ENCODE measurements at places on chromosomes 11 and 22.

DNA sequence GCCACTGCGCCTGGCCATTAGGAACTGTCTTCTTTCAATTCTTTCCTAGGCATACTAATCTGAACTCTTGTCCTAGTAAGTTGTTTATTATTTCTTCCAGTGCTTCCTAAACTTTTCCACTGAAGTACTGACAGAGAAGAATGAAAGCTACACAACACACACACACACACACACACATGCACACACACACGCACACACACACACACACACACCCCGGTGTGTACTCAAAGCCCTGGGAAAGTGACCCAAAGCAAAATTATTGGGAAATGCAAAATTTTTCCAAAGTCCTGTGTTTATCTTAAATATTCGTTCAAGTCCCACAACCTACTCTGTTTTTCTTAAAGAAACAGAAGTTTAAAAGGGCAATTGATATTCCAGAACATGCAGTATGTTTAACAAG, 19.4 kb upstream of the SIK2 start:
- DNase-seq: peak; percentile 30

DNA sequence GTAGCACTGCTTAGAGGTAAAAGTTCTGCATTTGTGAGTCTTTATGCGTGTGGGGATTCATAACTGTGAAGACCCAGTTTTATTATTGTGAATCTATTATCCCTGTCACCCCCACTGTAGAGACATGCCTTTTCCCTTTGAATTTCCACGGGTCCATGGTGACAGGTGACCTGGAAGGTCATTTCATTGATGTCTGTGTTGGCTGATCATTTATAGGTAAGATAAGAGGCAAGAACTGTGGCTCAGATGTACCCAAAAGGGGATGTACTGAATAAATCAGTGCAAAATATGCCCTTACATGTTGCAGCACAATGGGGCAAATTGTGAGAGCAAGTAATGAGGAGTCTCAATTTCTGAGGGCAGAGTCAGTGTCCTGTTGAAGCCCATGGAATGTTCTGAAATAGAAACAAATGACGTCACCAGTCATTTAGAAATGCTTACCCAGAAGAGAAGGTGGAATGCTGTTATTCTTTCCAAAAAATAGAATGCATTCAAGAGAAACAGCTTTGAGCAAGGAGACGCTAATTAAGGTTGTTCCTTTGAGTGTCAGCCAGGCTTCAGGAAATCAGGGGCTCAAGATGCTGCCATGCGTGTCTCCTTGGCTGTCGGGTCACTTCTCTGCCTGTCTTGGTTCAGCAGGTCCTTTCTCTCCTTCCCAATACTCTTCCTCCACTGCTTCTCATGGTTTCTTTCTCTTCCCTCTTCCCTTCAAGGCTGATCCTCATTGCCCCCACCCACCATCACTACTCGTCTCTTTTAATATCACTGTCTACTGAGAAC, 118.7 kb upstream of the E2F8 start:
- DNase-seq: peak; percentile 62

- DNase-seq: no peak
Measured at GRCh38 chr22:26234296-26234695, 65.0 kb downstream of the SEZ6L start.

DNA sequence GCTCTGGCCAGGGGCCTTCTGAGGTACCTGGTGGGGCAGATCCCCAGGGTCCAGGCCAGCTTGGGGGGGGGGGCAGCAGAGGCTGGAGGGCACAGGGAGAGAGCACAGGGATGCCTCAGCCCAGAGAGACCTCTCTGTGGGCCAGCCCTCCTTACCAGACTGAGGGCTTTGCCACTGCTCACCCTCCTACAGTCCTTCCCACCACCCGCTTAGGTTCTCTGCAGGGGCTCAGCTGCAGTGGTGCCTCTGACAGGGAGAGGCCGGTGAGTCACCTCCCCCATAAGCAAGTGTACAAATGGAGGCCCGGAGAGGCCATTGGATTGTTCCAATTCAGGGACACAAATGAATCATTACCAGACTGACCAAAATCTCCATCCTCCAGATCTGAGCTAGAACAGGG, 68.1 kb upstream of the LMO1 start:
- DNase-seq: peak; percentile 29

GRCh38 chr11:70207531-70208131, 4.5 kb downstream of the FADD start:
- DNase-seq: no peak

- peak; percentile 98 for DNase-seq
Measured at GRCh38 chr22:38218661-38219622, 17.1 kb downstream of the MAFF start.

- DNase-seq: no peak
Measured at GRCh38 chr22:37098976-37099591, 10.4 kb downstream of the TMPRSS6 start.

- DNase-seq: no peak
Measured at GRCh38 chr11:27174672-27175210, 134.1 kb downstream of the BBOX1 start.

DNA sequence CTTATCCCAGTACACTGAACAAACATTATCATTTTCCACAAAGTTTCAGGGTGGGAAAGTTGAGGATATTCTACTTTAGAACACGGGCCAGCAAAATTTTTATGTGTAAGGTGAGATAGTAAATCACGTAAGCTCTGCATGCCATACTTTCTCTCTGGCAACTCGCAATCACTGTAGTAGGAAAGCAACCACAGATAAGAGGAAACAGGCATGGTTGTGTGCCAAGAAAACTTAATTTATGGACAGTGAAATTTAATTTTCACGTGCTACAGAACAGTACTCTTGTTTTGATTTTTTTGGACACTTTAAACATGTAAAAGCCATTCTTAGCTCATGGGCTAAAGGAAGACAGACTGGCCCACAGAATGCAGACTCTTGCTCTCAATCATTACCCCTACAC, 82.5 kb downstream of the LARGE1 start:
- no peak for DNase-seq

DNA sequence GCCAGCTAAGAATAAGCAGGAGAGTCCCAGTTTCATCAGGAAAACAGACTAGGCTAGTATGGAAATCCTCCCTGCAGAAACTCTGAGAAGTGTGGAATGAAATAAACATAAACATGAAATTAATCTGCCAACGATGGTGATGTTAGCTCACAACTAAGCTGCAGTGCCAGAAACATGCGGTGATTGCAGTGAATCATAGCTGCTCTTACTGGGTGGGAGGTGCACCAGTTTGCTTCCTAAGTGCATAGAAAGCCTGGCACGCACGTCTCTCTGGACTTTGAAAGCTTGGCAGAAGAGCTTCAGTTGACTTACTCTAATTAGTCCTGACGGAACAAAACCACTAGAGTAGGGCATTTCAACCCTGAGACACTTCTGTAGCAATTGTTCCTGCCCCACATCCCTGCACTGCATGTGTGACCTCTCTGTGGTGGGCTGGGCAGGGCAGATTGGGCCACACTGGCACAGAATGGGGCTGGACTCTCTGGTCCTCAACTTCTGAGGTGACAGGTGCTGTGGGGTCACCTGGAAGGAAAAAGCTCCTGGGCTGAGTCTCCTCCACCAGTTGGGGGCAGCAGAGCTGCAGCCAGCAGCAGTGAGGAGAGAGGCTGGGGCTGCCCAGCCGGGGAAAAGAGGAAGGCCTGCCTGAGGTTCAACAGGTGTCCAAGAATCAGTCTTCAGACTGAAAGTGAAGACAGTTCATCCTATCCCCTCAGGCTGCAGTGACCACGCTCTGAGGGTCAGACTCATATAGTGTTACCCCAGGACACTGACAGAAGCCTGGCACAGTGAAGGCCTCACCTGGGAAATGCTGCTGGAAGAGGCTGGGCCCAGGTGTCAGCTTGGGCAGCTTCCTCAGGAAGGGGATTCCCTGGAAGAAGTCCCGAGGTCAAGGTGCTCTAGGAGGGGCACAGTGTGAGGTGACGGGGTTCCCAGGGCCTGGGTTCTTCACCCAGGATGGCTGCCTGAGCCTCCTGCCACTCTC, 40.5 kb downstream of the GGTLC2 start:
- peak; percentile 85 for DNase-seq

DNA sequence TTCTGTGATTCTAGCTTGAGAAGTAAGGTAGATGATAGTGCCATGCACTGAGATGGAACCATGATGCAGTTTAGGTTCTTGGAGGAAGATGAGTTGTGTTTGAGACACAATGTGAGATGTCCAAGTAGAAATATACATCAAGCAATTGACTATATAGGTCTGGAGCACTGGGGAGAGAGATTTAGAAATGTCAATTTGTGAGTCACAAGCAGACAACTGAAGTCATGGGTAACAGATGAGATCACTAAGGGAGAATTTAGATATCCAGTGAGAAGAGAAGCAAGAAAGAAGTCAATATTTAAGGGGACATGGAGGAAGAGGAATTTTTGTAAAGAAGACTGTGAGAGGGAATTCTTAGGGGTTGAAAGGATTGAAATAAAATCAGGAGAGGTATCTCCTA, 65.1 kb upstream of the RRAS2 start:
- DNase-seq: peak; percentile 84

DNA sequence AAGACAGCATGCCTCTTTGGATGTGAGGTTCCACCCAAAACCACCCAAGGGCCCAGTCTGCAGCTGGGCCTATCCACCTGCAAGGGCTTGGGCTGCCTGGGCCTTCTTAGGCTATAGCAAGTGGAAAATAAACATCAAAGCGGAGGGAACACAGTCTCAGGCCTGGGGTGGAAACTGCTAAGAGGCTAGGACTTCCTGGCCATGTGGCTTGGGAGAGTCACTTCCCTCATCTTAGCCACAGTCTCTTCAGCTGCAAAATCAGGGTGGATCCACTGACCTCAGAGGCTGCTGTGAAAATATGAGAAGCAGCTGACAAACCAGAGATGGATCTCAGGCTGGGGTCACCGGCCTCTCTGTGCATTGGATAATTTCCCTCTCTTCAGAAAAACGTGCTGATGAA, 30.6 kb upstream of the TFIP11 start:
- no peak for DNase-seq

DNA sequence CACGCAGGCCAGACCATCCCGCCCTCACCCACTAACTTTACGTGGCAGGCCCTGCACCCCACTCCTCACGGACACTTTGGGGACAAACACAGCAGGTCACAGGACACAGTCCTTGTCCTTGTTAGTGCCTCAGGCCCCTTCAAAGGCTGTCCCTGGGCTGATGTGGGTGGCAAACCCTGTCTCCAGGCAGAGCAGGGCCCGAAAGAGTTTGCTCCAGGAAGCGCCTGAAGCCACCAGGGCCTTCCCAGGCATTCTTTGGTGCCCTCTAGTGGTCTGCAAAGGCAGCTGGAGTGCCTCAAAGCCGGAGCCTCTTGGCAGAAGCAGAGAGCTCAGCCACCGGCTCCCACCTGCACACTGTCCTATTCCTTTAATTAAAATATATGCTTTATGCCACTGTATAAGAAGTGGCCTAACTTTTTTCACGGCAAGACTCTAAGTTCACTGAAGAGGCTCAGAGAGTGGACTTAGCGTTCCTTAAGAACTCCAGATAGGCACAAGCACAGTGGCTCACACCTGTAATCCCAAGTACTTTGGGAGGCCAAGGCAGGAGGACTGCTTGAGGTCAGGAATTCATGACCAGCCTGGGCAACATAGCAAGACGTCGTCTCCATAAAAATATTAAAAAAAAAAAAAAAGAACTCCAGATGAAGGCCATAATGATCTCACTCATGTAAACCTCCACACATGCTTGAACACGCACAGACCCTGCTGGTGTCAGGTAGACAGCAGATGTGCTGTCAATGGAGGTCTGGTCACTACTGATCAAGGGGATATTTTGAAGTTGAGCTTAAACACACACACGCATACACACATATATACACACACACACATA, 11.1 kb downstream of the TXN2 start:
- DNase-seq: peak; percentile 89

GRCh38 chr22:43006753-43007152, 8.2 kb downstream of the PACSIN2 start:
- DNase-seq: no peak

DNA sequence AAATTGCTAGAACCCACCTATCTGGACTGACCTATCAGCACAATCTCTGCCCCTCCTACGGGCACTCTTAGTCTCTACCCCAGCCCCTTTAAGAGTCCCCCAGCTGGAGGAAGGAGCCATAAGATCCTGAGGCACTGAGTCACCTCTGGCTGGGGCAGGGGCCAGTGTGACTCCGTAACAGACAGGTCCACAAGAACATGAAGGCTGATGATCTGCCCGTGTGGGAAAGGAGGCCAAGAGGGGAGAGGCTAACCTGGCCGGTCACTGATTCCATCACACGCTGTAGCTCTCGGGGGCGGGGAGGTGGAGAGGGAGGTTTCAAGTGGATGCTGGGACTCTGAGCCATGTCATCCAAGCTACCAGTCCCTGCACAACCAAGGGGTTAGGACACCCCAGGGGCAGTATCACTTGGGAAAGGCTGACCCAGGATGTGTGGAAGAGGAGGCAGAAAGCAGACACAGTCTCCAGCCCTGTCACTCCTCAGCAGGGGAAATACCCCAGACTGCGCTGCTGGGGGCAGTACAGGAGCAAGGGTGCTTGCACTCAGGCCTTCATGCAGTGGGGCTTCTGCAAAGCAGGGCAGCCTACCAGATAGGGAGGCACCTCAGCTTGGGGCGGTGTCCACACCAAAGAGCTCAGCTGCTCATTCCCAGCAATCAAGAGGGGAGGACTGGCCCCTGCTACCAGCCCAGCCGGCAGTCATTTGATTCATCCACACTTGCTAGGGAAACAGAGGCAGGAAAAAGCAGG, 22.3 kb downstream of the ARHGAP1 start:
- peak; percentile 61 for DNase-seq

DNA sequence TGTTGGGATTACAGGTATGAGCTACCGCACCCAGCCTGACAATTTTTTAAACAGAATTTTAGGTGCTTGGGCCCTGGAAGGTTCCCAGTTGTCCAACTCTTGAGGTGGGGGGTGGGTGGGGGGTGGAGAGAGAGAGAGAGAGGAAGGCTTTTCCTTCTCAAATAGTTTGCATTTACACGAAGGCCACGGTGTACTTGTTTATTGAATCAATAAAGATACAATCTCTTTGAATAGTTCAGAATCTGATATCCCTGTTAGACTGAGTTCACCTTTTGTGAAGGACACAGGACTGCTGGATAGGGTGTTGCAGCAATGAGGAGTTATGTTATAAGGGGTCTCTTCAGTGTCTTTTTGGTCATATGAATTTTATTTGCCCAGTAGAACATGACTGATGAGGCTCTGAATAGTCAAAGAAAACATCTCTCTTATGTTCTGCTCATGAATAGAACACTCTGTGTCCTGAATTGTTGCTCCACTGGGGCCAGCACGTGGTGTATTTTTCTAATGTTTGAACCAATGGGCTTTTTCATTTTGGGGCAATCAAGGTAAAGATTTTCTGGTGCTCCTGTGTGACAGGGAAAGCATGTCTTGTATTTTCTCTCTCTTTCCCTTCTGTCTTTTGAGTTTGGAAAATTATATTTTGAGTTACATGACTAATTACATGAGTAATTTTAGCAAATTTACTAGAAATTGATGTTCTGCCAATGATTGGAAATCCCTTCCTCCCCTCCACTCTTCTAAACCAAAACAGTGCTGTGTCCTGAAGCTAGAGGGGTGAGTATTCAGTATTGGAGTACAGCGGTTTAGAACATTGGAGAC, 61.7 kb downstream of the PTPRJ start:
- no peak for DNase-seq

DNA sequence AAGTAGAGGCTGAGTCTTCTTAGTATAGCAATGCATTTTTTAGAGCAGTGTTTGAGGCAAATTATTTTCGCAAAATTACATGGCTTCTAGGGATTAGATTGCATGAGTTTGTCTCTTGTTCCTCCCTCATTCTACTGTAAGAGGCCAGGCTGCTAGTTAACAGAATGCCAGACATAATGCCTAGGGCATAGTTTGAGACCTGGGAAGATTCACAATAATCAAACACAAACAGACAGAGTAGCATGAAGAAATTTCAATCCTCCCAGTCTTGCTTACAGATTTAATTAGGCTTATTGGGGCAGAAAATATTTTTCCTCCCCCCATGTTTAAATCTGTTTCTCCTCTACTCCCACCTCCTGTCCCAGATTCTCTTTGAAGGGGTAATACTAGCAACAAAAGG, 48.3 kb downstream of the ARHGEF12 start:
- DNase-seq: no peak

Data from iris pigment epithelial cell (primary cell).